Activated T-cell treated with anti-CD3 and anti-CD28 coated beads, Interleukin-2, amount 50 U/mL, for 72 hours (primary cell): ENCODE measurements at places on chromosomes 4 and X. TPM values are rescaled to one million over a fixed set of nuclear protein-coding genes. Genes with fewer than 3 reads are reported as not detected.

Gene SERPINA7
- total RNA-seq = not detected

Gene P2RY4
- total RNA-seq = 0.34 TPM

Gene CNKSR2
- total RNA-seq = 7.6 TPM

Gene FGF16
- not detected for total RNA-seq

Gene AWAT2
- not detected for total RNA-seq

Gene UBA6
- total RNA-seq = 88.4 TPM

Gene NALF2
- 0.31 TPM for total RNA-seq

Gene IGSF1
- total RNA-seq = not detected

Gene DTHD1
- 7.9 TPM for total RNA-seq

Gene CT45A1
- not detected for total RNA-seq

Gene SYP
- 8.7 TPM for total RNA-seq

Gene SYTL5
- total RNA-seq = not detected

Gene IL21
- 26.0 TPM for total RNA-seq

Gene CXCL1
- not detected for total RNA-seq

Gene TMEM187
- total RNA-seq = 9.8 TPM

Gene YY2
- 1.1 TPM for total RNA-seq

Gene SPRY1
- total RNA-seq = 58.1 TPM

Gene POU4F2
- total RNA-seq = not detected

Gene VCX3A
- total RNA-seq = not detected

Gene DGAT2L6
- total RNA-seq = not detected

Gene TMPRSS11D
- not detected for total RNA-seq

Gene HMX1
- not detected for total RNA-seq

Gene SH3D19
- total RNA-seq = not detected

Gene CLGN
- total RNA-seq = 0.17 TPM

Gene CXCL6
- total RNA-seq = not detected

Gene MAGEA11
- total RNA-seq = not detected

Gene SPANXD
- total RNA-seq = not detected

Gene CXCL8
- total RNA-seq = 2.0 TPM

Gene CENPVL3
- 0.16 TPM for total RNA-seq

Gene TKTL2
- not detected for total RNA-seq

Gene PAGE5
- not detected for total RNA-seq

Gene TMEM128
- 26.2 TPM for total RNA-seq

Gene CFAP99
- total RNA-seq = not detected

Gene PPP1R3F
- 16.1 TPM for total RNA-seq

Gene PNMA3
- 1.3 TPM for total RNA-seq

Gene SSX4
- not detected for total RNA-seq

Gene HPGDS
- total RNA-seq = not detected

Gene SLC6A14
- not detected for total RNA-seq

Gene SPANXA2
- not detected for total RNA-seq

Gene CSAG3
- total RNA-seq = 1.3 TPM

Gene SPANXA1
- not detected for total RNA-seq

Gene PPA2
- 74.7 TPM for total RNA-seq

Gene RHOXF2
- not detected for total RNA-seq

Gene LGI2
- total RNA-seq = not detected

Gene GRIA3
- not detected for total RNA-seq

Gene SSX1
- total RNA-seq = not detected

Gene DCX
- not detected for total RNA-seq

Gene XAGE2
- total RNA-seq = not detected

Gene DNASE1L1
- total RNA-seq = 9.3 TPM

Gene MAGEA8
- total RNA-seq = not detected

Gene TBX22
- not detected for total RNA-seq

Gene SOX3
- total RNA-seq = not detected

Gene FRG2
- not detected for total RNA-seq
